Neural progenitor cell (in vitro differentiated cells): ENCODE measurements at places on chromosomes 16 and 17.
A peak's percentile ranks its signal among the peaks of the same experiment; 100 is the strongest.

GRCh38 chr17:12137859-12138258 lies 117.2 kb downstream of the MAP2K4 start:
- no peak for DNase-seq

DNA sequence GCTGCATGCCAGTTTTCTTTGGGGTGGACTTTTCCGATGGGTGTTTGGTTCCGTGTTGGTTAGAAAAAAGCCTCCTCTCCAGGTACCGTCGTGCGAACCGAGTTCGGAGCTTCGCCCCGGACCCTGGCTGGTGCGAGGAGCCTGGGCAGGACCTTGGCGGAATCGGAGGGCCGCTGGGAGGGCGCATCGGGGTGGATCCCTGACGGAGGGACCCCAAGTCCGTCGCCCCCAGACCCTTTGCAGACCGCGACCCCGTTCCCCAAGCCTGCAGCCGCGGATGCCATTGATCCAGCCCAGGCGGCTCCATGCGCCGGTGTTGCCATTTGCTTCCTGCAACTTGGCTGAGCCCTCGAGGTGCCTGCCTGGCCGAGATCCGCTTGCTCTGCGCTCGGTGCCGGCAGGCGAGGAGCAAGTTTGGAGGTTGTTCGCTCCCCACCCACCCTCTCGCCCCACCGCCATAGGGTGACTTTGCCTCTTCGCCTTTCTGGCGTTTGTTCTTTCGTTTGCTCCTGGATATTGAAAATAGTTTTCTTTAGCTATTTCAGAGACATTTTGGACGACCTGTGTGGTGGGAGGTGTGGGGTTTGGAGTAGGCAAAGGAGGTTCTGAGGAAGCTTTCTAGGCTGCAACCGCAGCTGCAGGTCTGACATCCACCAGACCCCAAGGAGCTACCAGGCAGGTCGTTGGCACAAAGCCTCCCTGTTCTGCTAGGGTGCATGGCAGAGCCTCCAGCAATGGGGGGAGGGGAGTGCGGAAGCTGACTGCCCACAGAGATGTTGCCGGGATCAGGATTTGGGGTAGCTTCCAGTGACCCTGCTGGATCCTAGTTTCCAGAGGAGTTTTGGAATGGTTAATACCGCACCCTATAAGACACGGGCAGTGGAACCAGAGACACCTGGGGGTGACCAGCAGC lies 58.2 kb downstream of the RAP1GAP2 start:
- DNase-seq = peak; percentile 54

- no peak for DNase-seq
These were observed 17.4 kb downstream of the NGFR start for GRCh38 chr17:49512296-49513043.

- DNase-seq = no peak
These were observed 19.1 kb downstream of the WIPI1 start for GRCh38 chr17:68437979-68438822.
